ENCODE measurements at places on chromosomes 2 and 18.

GRCh38 chr2:180520921-180521581 is 459.4 kb upstream of the UBE2E3 start:
- no peak overlapping the region for H3K4me3 ChIP-seq
- no peak for DNase-seq
- H3K27me3 ChIP-seq: no peaks in the 10 kb centered on the region
- H3K36me3 ChIP-seq: no peaks in the 10 kb centered on the region
- H3K27ac ChIP-seq: no peak overlapping the region

DNA sequence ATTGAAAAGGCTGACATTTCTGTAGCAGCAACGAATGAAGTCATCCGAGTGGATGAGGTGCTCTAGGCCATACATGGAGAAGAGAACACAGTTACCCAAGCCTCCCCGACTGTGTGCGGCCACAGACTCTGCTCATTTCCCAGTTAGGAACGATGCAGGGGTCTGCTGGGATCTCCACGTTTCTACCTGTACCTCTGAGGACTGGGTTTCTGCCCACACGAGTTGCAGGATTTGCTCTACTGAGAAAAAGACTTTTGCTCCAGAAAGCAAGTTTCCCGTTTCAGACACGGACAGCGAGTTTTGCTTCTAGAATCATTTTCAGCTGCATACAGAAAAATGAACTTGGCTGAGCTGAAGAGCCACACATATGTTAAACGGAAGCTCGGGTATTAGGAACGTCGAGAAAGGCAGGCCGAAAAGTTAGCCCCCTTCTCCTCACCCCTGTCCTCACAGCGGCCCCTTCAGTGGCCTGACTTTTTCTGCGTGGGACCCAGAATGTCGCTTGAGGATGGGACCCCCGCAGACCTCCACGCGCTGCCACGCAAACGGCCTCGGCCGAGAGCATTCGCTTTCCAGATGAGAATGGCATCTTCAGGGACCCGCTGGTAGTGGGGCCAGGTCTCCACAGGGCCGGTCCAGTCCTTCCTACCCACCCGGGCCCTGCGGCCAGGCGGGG is 582 bp upstream of the RAB31 start:
- peak overlapping the region; percentile 94 for H3K27ac ChIP-seq
- no peaks in the 10 kb centered on the region for H3K27me3 ChIP-seq

GRCh38 chr2:173159791-173160463 is 84.3 kb downstream of the MAP3K20 start:
- DNase-seq: no peak
- no peaks in the 10 kb centered on the region for H3K4me1 ChIP-seq
- no peaks in the 10 kb centered on the region for H3K27me3 ChIP-seq

- no peaks in the 10 kb centered on the region for H3K36me3 ChIP-seq
- H3K27ac ChIP-seq: no peak overlapping the region
- peak; percentile 56 for DNase-seq
- H3K27me3 ChIP-seq: no peaks in the 10 kb centered on the region
- no peak overlapping the region for H3K4me3 ChIP-seq
- H3K4me1 ChIP-seq: no peaks in the 10 kb centered on the region
Measured at GRCh38 chr2:39179974-39180960, 59.4 kb upstream of the SOS1 start.

DNA sequence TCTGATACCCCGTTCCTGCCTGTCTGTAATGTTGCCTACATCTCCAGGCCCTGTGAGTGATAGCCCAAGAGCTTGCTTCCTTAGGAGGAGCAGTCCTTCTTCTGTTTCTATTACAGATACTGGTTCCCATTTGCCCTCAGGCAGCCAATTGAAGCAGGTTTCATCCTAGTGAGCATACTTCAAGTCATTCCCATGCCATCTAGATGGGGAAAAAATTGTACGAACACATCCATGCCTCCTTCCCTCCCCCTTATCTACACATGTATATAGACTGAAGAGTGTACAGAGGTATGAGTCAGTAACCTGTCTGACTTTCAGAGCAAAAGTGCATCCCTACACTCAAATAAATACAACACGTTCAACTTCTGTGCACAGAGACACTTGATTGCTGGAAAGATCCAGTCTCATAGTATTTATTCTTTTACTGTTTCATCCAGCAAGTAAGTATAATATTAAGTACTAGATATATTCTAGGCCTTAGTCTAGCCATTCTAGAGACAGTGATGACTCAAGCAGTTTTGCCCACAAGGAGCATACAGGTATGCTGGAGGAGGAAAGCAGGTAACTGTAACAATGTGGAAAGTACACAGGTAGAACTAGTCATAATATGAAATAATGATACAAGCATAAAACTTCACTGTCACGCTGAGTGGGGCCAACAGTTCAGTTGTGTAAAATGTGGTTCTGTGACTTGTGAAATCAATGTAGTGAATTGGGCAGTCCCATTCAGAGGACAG is 153.4 kb downstream of the MGAT5 start:
- no peak overlapping the region for H3K27ac ChIP-seq
- H3K36me3 ChIP-seq: peaks cover 3% of the 10 kb centered on the region
- no peaks in the 10 kb centered on the region for H3K27me3 ChIP-seq

DNA sequence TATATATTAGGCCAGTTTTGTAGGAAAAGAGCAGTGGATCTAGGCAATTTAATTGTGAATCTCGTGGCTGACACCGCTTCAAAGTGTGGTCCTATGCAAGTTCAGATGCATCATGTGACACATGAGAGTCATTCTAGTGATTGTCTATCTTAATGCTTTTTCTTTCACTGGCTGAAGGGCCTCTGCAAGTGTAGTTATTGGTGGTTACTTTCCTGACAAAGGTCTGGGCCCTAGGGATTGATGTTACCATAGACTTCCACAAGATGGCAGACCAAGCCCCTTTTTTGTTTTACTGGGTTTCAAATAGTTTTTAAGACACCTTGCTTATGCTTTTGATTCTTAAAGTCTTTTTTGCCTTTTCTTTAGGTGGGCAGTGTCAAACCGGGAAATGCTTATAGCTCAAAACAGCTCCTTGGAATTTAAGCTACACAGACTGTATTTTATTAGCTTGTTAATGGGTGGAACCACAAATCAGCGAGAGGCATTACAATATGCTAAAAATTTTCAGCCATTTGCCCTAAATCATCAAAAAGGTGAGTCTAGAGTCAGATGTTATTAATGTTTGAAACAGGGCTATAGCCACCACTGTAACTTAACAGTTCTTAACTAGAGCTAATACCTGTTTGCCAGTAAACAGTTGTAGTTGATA is 25.9 kb downstream of the CD8A start:
- DNase-seq: no peak
- no peaks in the 10 kb centered on the region for H3K4me1 ChIP-seq
- no peak overlapping the region for H3K4me3 ChIP-seq
- peaks cover 16% of the 10 kb centered on the region for H3K36me3 ChIP-seq
- no peak overlapping the region for H3K27ac ChIP-seq
